A549 treated with CpdA at 1 μM for 4 hours (cell line): ENCODE measurements at places on chromosomes 4 and X. TPM values are rescaled to one million over a fixed set of nuclear protein-coding genes. Genes with fewer than 3 reads are reported as not detected.

TBC1D9 gene
- total RNA-seq, result 6.6 to 8.4 TPM (median 7.4 TPM) in 5 replicates

ODAPH gene
- 0.15 TPM in 1 of 5 replicates, not detected in the others for total RNA-seq

DCHS2 gene
- total RNA-seq, result 0.11 TPM in 1 of 5 replicates, not detected in the others

DCAF12L2 gene
- total RNA-seq, result 0.08 to 0.19 TPM (median 0.13 TPM) in 4 of 5 replicates, not detected in the other

GAGE12F gene
- total RNA-seq, result not detected in 5 replicates

JCHAIN gene
- 0.19 to 0.33 TPM in 2 of 5 replicates, not detected in the others for total RNA-seq

TCEAL2 gene
- not detected in 5 replicates for total RNA-seq

TMEM165 gene
- 47.7 to 55.7 TPM (median 49.5 TPM) in 5 replicates for total RNA-seq

SLC49A3 gene
- 0.10 to 0.42 TPM (median 0.20 TPM) in 5 replicates for total RNA-seq

AMTN gene
- total RNA-seq, result 0.09 TPM in 1 of 5 replicates, not detected in the others

SLC2A9 gene
- total RNA-seq, result 0.24 to 0.48 TPM (median 0.37 TPM) in 4 of 5 replicates, not detected in the other

APEX2 gene
- 31.0 to 36.1 TPM (median 33.5 TPM) in 5 replicates for total RNA-seq

GYPE gene
- total RNA-seq, result not detected in 5 replicates

COX7B2 gene
- not detected in 5 replicates for total RNA-seq

JAKMIP1 gene
- total RNA-seq, result 0.02 TPM in 1 of 5 replicates, not detected in the others

TLR6 gene
- total RNA-seq, result 4.0 to 5.2 TPM (median 4.8 TPM) in 5 replicates
